Smooth muscle cell of bladder (primary cell): ENCODE measurements at places on chromosomes 7 and 10. TPM values are rescaled to one million over a fixed set of nuclear protein-coding genes. Genes with fewer than 3 reads are reported as not detected.

Gene FAM24B
- 2.6 and 2.7 TPM in 2 replicates for total RNA-seq

Gene NET1
- 8.8 TPM in 2 replicates for total RNA-seq

Gene PNLIPRP1
- not detected in 2 replicates for total RNA-seq

Gene LOXL4
- total RNA-seq, result 25.7 and 32.9 TPM in 2 replicates

Gene LYZL2
- total RNA-seq, result not detected in 2 replicates

Gene IDI2
- not detected in 2 replicates for total RNA-seq

Gene RARRES2
- 46.9 and 66.8 TPM in 2 replicates for total RNA-seq

Gene GIGYF1
- 11.9 and 14.9 TPM in 2 replicates for total RNA-seq

Gene PTPRE
- 1.2 and 1.6 TPM in 2 replicates for total RNA-seq

Gene CC2D2B
- 0.14 and 0.18 TPM in 2 replicates for total RNA-seq

Gene ACTL6B
- not detected in 2 replicates for total RNA-seq
